ENCODE measurements at places on chromosomes 2 and 18.
A peak's percentile ranks its signal among the peaks of the same experiment; 100 is the strongest.

DNA sequence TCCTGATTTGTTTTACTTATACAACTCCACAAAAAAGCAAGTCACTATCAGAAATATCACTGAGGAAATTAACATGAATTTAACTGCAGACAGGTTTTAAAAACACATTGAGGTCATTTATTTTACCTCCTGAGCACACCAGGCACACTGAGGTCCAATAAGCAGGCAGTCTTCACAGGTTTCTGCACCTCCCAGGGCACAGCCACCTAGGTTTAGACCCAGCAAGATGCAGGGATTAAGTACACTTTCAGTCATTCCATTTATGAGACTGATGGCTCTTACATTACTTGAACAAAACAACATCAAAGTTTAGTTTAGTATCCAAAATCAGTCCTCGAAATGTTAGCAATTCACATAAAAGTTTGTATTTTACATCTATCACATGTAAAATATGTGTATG, 1.0 kb downstream of the ITGB6 start:
- no peak for DNase-seq

- peak; percentile 58 for DNase-seq
These were observed 40.2 kb upstream of the ITM2C start for GRCh38 chr2:230824406-230824978.

GRCh38 chr18:58447402-58448095, 181.3 kb downstream of the ALPK2 start:
- no peak for DNase-seq

DNA sequence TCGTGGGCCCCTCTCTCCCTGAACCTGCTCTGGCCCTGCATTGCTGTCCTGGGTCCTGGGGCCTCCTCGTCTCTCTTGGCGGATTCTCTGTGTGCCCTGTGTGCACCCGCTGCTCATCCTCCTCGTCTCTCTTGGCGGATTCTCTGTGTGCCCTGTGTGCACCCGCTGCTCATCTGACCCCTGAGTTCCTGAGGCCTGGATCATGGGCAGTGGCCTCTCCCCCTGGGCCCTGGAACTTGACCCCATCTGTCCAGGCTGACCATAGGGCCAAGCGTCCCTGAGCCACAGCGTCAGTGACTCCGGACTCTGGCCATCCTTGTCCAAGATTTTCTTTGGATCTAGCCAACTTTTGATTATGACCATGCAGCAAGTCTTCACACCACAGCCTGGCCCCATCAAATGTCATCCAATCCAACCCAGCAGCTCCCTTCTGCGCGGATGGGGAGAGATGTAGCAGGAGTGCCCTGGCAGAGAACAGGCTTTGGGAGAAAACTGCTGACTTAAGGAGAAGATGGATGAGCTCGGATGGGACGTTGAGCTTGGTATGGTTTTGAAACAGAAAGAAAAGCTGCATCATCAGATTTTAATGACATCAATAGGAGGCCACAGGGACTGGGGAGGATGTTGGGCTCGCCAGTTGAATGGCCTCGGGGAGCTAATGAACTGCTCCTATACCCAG, 455.1 kb upstream of the HS6ST1 start:
- no peak for DNase-seq

- DNase-seq: no peak
These were observed 160.7 kb downstream of the DTNB start for GRCh38 chr2:25512707-25513106.

DNA sequence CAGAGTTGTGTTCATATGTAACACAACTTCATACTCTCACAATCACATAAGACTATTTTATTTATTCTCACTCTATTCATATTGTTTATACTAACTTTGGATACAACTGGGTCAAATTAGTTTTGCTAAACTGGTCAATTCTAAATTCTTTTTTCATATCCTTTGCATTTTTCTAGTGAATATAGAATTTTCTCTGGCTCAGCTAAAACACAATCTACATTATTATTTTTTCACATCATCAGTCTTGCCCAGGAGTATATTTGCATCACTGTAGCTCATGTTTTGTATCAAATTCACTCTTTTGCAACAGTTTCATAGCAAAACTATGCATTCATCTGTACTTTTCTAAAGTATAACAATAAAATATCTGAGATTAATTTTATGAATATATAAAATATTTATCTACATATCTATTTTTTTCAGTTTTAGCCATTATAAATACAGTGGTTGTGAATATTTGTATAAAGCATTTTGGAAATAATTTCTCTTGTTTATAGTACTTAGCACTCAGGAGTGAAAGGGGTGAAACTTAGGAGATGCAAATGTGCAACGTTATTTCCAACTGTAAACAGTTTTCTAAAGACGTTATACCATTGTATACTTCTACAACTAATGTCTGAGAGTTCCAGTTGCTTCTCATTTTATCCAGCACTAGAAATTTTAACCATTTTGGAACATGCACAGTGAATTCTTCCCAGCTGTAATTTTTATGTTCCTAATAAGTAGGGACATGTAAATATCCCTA, 854.6 kb downstream of the CBLN2 start:
- no peak for DNase-seq

DNA sequence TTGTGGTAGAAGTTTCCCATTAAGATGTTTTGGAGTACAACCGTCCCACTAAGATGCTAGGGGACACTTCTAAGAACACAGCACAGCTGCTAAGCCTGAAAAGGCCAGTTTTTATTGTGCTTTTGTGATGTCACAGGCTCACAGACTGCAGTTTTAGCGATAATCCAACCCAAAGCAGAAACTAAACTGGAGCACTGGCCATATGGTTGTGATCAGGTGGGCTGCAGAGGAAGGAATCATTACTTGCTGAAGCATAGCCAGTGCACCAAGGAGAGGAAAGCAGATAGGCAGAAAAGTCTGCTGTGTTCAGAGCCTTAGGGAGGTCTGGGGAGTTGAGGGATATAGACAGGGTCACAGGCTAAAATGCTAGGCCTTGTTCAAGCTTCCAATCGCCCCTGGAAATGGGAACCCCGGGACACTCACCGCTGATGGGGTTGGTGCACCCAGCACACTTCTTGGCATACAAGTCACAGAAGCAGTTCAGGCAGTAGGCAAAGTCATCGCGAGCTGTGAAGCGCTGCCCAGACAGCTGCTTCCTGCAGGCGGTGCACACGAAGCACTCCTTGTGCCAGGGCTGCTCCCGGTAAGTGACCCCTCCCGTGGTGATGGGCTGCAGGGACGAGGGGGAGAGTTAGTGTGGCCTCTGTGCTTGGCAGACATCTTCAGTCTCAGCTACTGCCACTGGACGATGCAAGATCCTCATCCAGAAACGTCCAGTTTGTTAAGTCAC, 25.7 kb downstream of the C2orf49 start:
- DNase-seq: peak; percentile 16

GRCh38 chr2:238259061-238260020, 19.5 kb upstream of the HES6 start:
- peak; percentile 11 for DNase-seq

DNA sequence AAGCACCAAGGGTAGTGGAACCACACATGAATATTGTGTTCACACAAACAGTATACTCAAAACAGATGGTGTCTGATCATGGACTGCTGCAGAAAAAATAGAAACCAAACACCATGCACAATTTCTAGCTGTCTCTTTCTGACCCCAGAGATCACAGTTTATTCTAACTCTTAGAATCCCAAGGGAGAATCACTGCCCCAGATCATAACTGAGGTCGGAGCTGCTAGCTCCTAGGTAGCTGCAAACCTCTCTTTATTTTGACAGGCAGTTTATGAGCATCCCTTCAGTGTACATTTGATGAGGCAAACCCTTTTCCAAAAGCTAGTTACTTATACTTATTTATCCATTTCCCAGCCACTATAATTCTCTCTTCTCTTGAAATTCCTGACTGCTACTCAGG, 439.1 kb upstream of the HNMT start:
- no peak for DNase-seq

- no peak for DNase-seq
These were observed 933.7 kb downstream of the NRXN1 start for GRCh38 chr2:50098242-50098641.

- peak; percentile 28 for DNase-seq
These were observed 176.6 kb upstream of the CREB1 start for GRCh38 chr2:207352978-207353671.

DNA sequence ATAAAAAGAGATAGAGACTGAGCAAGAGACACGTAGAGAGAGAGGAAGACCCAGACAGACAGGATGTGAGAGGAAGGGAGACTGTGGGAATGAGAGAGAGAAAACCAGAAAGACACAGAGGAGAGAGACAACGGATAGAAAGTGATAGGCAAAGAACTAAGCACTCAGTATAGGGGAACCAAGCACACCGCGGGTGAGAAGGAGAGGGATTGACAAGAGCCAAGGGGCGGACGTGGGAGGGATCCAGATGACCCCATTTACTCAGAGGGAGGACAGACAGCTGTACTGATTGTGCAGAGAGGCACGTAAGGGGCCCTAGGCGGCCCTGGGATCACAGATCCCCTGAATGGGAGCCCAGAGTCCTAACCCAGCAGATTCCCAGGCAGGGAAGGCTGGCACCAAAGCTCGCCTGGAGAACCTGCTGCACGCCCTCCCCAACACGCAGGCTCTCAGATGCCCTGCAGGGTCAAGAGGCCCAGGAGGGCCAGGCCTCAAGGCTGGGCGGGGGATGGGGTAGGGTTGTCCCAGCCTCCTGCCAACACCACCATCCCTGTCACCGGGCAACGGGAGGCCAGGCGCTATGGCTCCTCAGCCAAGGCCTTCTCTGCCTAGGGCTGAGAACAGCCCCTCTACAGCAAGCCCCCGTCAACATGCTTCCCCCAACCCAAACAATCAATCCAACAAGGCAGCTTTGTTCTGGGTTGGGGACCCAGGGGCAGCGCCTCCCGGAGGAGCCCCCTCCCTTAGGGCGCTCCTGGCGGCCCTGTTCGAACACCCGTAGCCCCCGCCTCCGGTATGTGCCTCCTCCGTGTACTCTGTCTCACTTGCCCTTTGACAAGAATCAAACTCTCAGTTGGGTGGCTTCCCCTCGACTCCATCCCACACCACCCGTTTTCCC, 579 bp downstream of the LOXL3 start:
- DNase-seq: no peak

DNA sequence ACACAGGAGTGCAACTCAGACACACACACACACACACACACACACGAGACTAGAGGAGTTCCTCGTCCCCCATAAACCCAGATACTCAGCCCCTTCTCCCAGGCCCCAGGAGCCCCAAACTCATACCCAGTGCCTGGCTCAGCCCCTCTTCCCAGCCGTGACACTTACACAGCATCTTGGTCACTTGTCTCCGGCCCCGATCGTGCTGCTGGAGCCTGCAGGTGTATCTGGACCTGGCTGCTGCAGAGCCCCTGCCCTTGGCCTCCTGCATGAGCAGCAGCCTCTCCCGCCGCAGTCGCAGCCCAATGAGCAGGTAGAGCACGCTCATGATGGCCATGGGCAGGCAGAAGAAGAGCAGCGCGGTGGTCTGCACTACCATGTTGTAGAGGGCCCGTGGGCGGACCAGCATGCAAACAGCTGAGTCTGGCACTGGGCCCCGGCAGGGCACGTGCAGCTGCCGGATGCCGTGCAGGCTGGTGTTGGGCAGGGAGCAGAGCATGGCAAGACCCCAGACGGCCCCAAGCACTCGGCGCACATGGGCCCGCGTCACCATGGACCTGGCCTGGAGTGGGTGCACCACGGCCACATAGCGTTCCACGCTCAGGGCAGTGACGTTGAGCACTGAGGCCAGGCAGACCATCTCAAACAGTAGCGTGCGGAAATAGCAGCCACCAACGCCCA, 2.1 kb downstream of the NMUR1 start:
- no peak for DNase-seq

- no peak for DNase-seq
These were observed 141.3 kb downstream of the EML6 start for GRCh38 chr2:54864727-54865126.
